ENCODE measurements at places on chromosomes 16 and 17.

DNA sequence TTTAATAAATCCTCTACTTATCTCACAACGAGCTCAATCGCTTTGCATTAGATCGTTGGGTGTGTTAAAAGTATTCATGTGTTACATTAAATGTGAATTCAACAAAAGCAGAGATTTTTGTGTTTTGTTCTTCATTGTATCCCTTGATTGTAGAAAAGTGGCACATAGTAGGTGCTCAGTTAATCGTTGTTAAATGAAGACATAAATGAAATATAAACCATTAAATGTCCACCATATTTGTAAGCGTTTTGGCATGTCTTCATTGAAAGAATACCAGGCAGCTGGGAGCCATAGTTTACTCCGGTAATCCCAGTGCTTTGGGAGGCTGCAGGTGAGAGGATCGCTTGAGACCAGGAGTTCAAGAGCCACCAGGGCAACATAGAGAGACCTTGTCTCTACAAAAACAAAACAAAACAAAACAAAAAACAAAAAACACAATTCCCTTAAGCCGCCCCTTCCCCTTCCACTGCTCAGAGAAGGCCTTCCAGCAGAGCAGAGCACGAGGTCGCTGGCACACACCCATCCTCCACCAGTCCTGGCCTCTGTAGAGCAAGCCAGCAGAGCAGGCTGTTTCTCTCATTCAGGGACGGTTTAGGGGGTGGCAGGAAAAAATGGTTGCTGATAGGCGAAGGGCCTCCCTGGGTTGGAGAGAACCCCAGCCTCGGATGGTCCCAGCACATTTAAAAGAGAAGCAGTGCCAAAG, 673 bp upstream of the CHD9 start:
- DNase-seq = peak; percentile 47

GRCh38 chr17:76077584-76078110, 1.3 kb upstream of the ZACN start:
- no peak for DNase-seq

- no peak for DNase-seq
Observed at GRCh38 chr16:2371421-2371820, 30.9 kb upstream of the ABCA3 start.

- no peak for DNase-seq
Observed at GRCh38 chr16:55330781-55331647, 7.0 kb downstream of the IRX6 start.

GRCh38 chr17:6551356-6551755, 5.0 kb downstream of the PITPNM3 start:
- DNase-seq = no peak

DNA sequence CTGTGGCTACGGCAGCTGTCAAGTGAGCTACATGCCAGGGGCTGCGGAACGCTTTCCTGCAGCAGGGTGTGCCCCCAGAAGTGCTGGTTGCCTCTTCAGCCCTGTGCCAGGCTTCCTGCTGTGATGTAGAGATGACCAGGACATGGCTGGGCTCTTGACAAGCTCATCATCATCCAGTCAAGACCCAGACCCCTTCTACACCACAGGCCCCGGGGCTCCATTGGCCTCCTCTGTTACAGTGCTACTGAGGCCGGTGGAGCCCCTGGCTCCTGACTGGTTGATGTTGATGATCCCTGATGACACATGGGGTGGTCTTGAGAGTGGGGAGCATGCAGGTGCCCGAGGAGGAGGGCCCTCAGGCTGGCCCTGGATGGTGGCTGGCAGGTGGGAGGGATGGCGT, 50.1 kb downstream of the B9D1 start:
- DNase-seq = no peak

DNA sequence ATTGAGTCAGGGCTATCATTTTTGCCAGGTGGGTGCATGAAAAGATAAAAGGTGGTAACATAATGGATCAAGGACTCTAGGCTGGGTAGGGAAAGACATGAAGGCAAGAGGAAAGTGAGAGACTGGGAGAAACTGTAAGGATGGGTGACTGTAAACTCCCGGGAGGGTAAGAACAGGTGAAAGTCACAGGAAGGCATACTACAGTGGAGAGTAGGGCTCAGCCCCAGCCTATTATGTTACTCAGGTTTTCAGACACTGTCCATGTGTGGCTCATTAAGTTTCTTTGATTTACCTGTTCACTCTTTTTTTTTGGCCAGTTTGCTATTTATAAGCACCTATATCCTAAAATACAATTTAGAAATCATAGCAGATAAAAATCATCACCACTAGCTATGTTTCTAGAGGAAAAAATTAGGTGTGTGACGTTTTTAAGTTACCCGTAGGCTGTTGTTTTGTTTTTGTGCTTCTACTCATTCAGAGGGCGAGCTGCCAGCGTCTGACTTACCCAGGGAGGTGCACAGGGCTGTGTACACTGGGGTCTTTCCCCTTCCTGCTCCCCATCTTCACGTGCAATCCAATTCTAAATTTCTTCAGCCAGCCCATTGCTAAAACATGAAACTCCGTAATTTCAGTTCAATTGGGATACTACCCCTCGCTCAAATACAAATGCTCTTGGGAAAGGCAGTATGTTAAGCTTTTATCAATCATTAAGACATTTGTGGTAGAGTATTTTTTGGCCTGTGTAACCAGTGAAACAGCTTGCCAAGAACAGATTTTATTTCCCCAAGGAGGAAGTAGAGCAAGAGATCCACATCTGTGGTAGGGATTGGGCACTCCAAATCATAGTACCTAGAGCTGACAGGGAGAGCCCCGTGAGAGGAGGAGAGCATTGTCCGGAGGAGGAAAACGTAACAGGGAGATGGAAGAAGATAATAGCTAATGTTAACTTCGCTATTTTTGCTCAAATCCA, 21.7 kb upstream of the VWA3A start:
- no peak for DNase-seq

DNA sequence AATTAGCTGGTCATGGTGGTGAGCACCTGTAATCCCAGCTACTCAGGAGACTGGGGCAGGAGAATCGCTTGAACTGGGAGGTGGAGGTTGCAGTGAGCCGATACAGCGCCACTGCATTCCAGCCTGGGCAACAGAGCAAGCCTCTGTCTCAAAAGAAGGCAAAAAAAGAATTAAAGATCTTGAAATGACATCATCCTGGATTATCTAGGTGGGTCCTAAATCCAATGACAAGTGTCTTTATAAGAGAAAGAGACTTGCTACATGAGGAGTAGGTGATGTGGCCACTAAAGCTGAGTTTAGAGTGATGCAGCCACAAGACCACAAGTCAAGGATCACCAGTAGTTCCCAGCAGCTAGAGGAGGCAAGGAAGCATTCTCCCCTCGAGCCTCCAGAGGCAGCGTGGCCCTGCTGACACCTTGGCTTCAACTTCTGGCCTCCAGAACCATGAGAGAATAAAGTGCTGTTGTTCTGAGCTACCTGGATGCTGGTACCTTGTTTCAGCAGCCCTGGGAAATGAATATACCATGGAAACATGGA, 15.8 kb downstream of the CIITA start:
- no peak for DNase-seq

- DNase-seq = no peak
Observed at GRCh38 chr17:73616873-73617404, 27.3 kb downstream of the SDK2 start.

DNA sequence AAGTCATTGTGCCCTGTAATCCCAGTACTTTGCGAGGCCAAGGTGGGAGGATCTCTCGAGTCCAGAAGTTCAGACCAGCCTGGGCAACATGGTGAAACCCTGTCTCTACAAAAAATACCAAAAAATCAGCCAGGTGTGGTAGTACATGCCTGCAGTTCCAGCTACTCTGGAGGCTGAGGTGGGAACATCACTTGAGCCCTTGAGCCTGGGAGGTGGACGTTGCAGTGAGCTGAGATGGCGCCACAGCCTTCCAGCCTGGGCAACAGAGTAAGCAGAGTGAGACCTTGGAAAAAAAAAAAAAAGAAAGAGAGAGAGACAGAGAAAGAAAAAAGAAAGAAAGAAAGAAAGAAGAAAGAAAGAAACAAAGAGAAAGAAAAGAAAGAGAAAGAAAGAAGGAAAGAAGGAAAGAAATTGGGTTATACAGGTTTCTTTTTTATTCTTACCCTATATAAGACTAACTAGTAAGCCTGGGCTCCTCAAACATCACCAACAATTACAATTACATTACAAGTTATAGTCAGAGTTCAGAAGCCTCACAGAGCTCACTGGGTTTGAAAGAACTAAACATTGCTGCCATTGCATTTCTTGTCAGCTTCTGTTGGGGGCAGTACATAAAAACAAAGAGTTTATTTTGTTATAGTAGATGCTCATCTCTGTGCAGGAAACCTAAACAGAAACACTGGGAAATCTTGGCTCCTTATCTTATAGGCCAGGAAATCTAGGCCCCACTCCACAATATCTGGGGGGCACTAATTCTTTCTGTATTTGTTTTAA, 6.7 kb upstream of the ABCA9 start:
- no peak for DNase-seq

DNA sequence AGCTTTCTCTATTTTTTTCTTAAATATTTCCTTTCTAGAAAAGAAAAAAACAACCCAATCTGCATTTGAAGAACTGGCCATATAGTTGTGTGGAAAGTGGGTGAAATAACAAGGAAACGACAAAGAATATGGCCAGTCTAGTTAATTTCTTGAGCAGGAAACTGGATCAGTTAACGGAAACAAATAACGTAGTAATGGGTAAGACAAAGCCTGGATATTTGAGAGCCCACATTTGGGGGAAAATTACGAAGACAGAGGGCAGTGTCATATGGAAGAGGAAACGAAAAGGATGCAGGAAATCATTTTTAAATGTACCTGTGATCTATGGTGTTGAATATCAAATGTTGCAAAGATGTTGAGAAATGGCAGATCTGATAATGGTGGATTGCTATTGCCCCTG, 78.6 kb downstream of the HS3ST3A1 start:
- no peak for DNase-seq

All from GM10248 (cell line).